ENCODE measurements at places on chromosomes 4 and X. TPM values are rescaled to one million over a fixed set of nuclear protein-coding genes. Genes with fewer than 3 reads are reported as not detected.
A peak's percentile ranks its signal among the peaks of the same experiment; 100 is the strongest.

Gene CCDC149
- total RNA-seq: 11.0 TPM

DNA sequence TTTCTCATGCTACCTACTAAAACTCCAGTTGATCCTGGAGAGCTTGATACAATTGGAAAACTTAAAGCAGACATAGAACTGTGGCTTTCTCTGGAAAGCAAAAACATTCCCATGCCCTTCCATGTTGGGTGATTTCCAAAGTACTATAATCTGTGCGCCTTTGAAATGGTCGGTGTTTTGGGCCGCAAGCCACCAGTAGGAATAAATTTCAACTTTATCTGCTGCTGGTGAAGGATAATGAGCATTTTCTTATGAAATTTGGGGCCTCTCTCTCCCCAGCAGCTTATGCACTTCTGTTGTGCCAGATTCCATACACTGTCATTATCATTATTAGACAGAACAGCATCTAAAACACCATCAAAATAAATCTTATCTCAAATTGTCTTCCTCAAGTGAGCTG is 366.7 kb upstream of the RPS6KA3 start:
- no peak for DNase-seq
- no peak overlapping the region for H3K27ac ChIP-seq
- H3K4me3 ChIP-seq: no peak overlapping the region
- no peaks in the 10 kb centered on the region for H3K36me3 ChIP-seq
- H3K4me1 ChIP-seq: no peaks in the 10 kb centered on the region

- H3K27me3 ChIP-seq: peaks cover under 1% of the 10 kb centered on the region
- no peaks in the 10 kb centered on the region for H3K36me3 ChIP-seq
- H3K4me1 ChIP-seq: no peaks in the 10 kb centered on the region
- H3K27ac ChIP-seq: no peak overlapping the region
Observed at GRCh38 chr4:185592845-185593488, 57.7 kb upstream of the PDLIM3 start.

- no peaks in the 10 kb centered on the region for H3K27me3 ChIP-seq
- no peak overlapping the region for H3K4me3 ChIP-seq
- H3K4me1 ChIP-seq: no peaks in the 10 kb centered on the region
- DNase-seq: peak; percentile 61
Observed at GRCh38 chr4:4714331-4714730, 145.1 kb upstream of the MSX1 start.

Gene UNC5C
- 3.9 TPM for total RNA-seq

DNA sequence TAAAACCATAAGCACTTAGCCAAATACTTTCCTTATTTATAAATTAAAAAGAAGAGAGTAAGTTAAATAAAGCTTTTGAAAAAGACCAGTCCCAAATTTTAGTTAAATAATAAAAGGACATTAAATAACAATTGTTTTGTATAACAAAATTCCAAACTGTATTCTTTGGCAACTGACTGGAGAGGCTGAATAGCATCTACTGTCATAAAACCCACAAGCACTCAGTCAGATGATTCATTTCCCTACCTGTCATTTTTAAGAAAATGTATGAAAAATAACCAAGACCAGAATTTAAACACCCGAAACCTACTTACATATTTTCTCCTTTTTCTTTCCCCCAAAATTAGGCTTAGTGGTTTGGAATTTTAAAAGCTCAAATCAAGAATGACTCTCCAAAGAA is 32.5 kb upstream of the SMIM10L2A start:
- no peak overlapping the region for H3K27ac ChIP-seq
- H3K4me3 ChIP-seq: no peak overlapping the region
- no peaks in the 10 kb centered on the region for H3K36me3 ChIP-seq
- H3K27me3 ChIP-seq: no peaks in the 10 kb centered on the region

- H3K27ac ChIP-seq: no peak overlapping the region
- no peaks in the 10 kb centered on the region for H3K36me3 ChIP-seq
- no peak overlapping the region for H3K4me3 ChIP-seq
- peaks cover 2% of the 10 kb centered on the region for H3K4me1 ChIP-seq
- H3K27me3 ChIP-seq: no peaks in the 10 kb centered on the region
Observed at GRCh38 chrX:39764441-39764914, 333.3 kb downstream of the BCOR start.

DNA sequence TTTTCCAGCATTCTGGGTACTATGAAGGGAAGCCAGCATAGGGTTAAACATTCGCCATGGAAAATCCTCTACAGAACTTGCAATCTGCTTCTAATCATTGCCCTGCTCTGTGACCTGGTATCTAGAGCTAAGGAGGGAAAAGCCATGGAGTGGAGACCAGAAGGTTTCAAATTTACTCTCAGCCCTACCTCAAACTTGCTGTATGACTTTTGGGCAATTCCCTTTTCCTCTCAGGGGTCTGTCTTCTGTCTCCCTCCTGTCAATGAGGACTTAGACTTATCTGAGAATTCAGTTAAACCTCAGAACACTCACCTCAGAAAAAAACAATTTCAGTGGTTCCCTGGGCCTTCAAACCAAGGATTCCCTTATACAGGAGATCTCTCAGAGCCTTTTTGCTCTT is 29.1 kb downstream of the ARHGEF9 start:
- no peak overlapping the region for H3K4me3 ChIP-seq
- no peaks in the 10 kb centered on the region for H3K27me3 ChIP-seq
- no peak for DNase-seq
- no peak overlapping the region for H3K27ac ChIP-seq

- H3K4me3 ChIP-seq: no peak overlapping the region
- H3K27ac ChIP-seq: no peak overlapping the region
- H3K4me1 ChIP-seq: peaks cover 3% of the 10 kb centered on the region
- DNase-seq: no peak
- no peaks in the 10 kb centered on the region for H3K36me3 ChIP-seq
Observed at GRCh38 chr4:137212601-137213000, 319.7 kb downstream of the PCDH18 start.

DNA sequence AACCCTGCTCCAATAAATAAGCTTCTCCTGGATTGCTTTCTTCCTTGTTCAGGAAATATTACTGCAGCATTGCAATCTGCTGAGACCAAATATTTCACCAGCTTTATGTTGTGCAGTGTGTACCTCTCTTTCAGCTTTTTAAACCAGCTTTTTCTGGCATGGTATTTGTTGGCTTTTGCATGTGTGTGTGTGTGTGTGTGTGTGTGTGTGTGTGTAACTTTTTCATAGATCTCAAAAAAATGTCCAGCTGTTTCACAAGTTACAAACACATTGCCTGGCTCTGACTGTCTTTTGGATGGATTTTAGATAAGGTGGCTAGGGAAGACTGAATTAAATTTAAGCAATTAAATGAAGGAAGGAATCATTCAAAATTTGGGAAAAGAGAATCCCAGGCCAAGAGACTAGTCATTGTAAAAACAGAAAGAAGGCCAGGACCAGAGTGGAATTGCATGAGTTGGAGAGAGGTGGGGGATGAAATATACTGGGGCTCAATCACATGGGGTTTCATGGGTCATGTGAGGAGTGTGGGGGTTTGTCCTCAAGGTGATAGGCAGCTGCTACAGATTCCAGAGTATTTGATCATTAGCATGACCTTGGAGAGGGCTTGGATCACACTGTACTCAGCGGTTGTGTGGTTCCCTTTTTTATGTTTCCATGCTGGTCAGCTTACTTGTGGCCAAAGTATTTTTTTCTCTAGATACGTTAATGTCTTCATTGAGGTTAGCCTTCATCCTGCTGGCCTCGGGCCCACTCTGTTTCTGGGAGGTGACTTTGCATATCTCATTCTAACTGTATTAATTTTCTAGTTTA is 357.7 kb upstream of the BOD1L1 start:
- H3K4me1 ChIP-seq: peaks cover 20% of the 10 kb centered on the region
- no peaks in the 10 kb centered on the region for H3K36me3 ChIP-seq
- H3K4me3 ChIP-seq: no peak overlapping the region
- peak overlapping the region; percentile 28 for H3K27ac ChIP-seq
- H3K27me3 ChIP-seq: no peaks in the 10 kb centered on the region

GRCh38 chr4:186727169-186727976 is 3.7 kb upstream of the FAT1 start:
- H3K36me3 ChIP-seq: no peaks in the 10 kb centered on the region
- H3K4me1 ChIP-seq: peaks cover 5% of the 10 kb centered on the region
- H3K27ac ChIP-seq: peak overlapping the region; percentile 96
- no peaks in the 10 kb centered on the region for H3K27me3 ChIP-seq

DNA sequence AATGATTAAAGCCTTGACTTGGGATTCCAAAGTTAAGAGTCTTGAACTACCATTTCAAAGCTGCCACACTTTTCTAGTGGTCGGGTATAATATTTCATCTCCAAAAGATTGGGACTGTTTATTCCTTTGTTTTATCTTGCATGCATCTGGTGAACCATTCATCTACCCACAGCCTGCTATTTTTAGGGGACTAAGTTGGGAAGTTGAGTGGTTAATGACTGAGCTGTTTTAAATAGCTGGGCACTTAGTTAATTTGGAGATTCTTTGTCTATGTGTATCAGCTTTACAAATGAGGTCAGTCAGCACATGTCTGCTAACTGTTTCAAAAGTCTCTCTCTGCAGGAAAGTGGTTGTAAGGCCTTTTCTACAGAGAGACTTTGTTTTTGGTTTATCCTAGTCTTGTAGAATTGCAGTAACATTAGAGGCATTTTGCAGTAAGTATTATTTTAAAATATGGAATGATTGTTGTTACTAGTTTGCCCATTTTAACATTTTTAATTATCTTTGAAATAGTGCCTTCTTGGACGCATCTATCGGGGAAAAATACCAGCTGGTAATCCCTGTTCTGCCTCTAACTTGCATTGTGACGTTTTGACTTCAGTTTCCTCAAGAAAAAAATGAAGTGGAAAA is 8.2 kb downstream of the BMP2K start:
- H3K4me3 ChIP-seq: no peak overlapping the region
- H3K36me3 ChIP-seq: no peaks in the 10 kb centered on the region
- peak; percentile 81 for DNase-seq
- H3K27me3 ChIP-seq: no peaks in the 10 kb centered on the region

GRCh38 chr4:43244688-43245382 is 352.3 kb downstream of the GRXCR1 start:
- no peaks in the 10 kb centered on the region for H3K27me3 ChIP-seq
- H3K36me3 ChIP-seq: no peaks in the 10 kb centered on the region
- no peak overlapping the region for H3K27ac ChIP-seq
- DNase-seq: no peak
- H3K4me3 ChIP-seq: no peak overlapping the region

Gene ODAPH
- not detected for total RNA-seq

GRCh38 chr4:78512357-78512920 is 39.1 kb upstream of the ANXA3 start:
- no peaks in the 10 kb centered on the region for H3K4me1 ChIP-seq
- DNase-seq: no peak
- H3K36me3 ChIP-seq: no peaks in the 10 kb centered on the region
- no peak overlapping the region for H3K27ac ChIP-seq

- no peak overlapping the region for H3K4me3 ChIP-seq
- DNase-seq: peak; percentile 55
- no peaks in the 10 kb centered on the region for H3K36me3 ChIP-seq
Observed at GRCh38 chr4:155972098-155972497, 18.4 kb upstream of the CTSO start.

DNA sequence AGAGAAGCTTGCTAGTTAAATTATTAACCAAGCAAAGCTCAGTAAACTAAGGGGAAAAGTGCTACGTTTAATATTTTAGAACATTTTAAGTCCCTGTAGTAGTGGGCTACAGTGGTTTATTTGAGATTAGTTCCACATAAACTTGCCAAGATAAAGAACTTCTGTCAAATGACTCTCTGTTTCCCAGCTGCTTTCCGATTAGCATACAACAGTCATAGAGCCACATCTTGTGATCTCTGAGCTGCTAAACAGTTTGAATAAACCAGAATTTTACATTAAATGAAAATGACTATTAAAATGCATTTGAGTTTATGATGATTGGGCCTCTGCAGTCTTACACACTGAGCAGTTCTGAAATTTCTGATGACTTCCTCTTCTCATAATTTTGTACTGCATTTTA is 568.5 kb downstream of the IQCM start:
- H3K4me1 ChIP-seq: no peaks in the 10 kb centered on the region
- no peaks in the 10 kb centered on the region for H3K36me3 ChIP-seq
- DNase-seq: peak; percentile 37
- H3K27me3 ChIP-seq: no peaks in the 10 kb centered on the region
- H3K4me3 ChIP-seq: no peak overlapping the region

DNA sequence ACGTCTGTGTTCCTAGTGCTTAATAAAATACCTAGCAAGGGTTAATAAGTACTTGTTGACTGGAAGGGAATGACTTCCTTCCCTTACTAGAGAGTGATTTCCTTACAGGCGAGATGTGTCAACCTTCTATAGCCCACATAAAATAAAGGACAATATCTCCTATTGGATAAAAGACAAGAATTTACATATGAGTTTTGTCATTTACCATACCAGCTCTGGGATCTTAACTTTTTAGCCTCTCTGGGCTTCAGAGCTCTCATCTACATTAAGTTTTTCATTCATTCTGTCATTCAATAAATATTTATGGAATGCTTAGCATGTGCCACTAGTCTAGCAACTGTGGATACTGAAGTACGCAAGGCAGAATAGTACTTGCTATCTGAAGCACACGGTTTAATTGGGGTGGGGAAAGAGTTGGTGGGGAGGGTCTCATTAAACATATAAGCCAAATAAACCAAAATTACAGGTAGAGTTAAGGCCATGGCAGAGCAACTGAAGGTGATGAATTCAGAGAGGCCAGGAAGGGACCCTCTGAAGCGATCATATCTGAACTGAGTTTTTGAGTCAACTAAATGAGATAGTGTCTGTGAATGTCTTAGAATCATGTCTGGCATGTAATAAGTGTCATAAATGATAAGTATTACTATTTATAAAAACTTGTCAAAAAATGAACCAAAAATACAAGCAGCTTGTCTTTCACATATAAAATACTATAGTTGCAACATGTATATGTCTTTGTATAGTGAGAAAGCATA is 91.6 kb upstream of the BMP2K start:
- H3K27ac ChIP-seq: no peak overlapping the region
- peak; percentile 23 for DNase-seq
- no peaks in the 10 kb centered on the region for H3K27me3 ChIP-seq
- no peaks in the 10 kb centered on the region for H3K36me3 ChIP-seq
- H3K4me3 ChIP-seq: no peak overlapping the region

DNA sequence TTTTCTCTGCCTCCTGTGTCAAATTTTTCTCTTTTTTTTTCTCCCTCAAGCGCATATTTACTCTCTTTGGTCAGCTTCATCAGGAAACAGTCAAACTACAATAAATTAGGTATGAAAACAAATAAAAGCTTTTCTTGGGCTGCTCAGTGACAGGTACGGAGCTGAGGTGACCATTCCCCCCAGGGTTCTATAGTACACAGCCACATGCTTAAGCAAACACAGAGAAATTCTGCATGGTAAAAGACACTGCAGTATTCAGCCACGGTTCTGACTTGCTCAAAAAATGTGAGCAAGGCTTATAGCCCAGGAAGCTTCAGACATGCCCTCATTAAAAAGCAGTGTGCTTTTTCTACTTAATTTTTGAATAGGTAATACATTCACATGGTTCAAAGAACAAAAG is 138.5 kb downstream of the GRIA3 start:
- no peak overlapping the region for H3K27ac ChIP-seq
- no peaks in the 10 kb centered on the region for H3K36me3 ChIP-seq
- no peak for DNase-seq
- no peaks in the 10 kb centered on the region for H3K27me3 ChIP-seq
- no peak overlapping the region for H3K4me3 ChIP-seq

GRCh38 chrX:124275182-124275894 is 57.1 kb upstream of the TEX13D start:
- H3K4me3 ChIP-seq: no peak overlapping the region
- no peaks in the 10 kb centered on the region for H3K27me3 ChIP-seq
- no peak overlapping the region for H3K27ac ChIP-seq
- no peaks in the 10 kb centered on the region for H3K4me1 ChIP-seq

- no peaks in the 10 kb centered on the region for H3K4me1 ChIP-seq
- no peak for DNase-seq
- H3K4me3 ChIP-seq: no peak overlapping the region
- H3K36me3 ChIP-seq: no peaks in the 10 kb centered on the region
- peaks cover 7% of the 10 kb centered on the region for H3K27me3 ChIP-seq
- H3K27ac ChIP-seq: no peak overlapping the region
Observed at GRCh38 chr4:182451441-182451840, 208.2 kb downstream of the TENM3 start.

Gene IGFBP7
- 108 TPM for total RNA-seq

Measured in fibroblast of lung (primary cell).